Renal cortical epithelial cell (primary cell): ENCODE measurements at places on chromosomes 4 and X. TPM values are rescaled to one million over a fixed set of nuclear protein-coding genes. Genes with fewer than 3 reads are reported as not detected.
A peak's percentile ranks its signal among the peaks of the same experiment; 100 is the strongest.

Gene PLA2G12A
- total RNA-seq, result 7.1 and 18.1 TPM in 2 replicates

DNA sequence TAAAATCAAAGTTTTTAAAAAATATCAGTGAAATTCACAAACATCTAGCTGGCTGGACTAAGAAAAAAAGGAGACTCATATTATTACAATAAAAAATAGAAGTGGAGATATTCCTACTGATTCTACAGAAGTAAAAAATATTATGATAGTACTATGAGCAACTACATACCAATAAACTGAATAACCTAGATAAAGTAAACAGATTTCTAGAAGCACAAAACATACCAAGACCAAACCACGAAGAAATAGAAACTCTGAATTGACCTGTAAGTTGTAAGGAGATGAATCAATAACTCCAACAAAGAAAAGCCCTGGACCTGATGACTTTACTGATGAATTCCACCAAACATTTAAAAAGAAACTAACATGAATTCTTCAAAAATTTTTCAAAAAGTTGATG lies 867.3 kb downstream of the PCDH18 start:
- peak; percentile 8 for DNase-seq

- no peak for DNase-seq
These were observed 278.2 kb upstream of the CXXC4 start for GRCh38 chr4:104772849-104773248.

DNA sequence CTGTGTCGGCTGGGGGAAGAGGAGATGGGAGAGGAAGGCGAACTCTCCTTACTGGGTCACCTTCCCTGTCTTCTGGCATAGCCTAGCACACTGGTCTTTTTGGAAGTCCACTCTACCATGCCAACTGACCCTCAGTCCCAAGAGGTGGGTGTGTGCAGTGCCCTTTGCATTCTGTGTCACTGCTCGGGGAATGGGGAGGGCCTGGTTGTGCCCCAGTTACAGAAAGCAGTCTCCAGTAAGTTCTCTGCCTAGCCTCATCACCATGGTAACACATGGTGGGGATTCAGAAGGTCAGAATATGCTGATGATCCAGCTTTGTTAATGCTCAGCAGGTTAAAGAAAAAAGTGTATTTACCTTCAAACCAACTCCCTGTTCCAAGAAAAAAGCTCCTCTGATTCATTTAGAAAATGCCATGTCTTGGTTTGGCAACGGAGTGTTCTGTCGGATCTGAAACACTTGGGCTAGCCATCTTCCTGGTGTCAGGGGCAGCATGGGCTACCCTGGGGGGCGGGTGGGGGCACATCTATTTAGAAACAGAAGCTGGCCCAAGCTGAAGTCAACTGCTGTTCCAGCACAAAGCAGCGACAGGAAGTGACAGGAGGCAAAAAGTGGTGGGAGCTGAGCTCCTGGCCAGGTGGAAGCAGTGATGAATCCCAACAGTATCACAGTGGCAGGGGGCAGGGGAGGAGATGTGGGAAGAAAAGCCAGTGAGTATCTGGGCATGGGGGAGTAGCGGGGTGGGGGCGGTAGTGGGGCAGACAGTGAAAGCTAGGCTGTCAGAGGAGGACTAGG lies 37.0 kb downstream of the NSG1 start:
- no peak for DNase-seq

DNA sequence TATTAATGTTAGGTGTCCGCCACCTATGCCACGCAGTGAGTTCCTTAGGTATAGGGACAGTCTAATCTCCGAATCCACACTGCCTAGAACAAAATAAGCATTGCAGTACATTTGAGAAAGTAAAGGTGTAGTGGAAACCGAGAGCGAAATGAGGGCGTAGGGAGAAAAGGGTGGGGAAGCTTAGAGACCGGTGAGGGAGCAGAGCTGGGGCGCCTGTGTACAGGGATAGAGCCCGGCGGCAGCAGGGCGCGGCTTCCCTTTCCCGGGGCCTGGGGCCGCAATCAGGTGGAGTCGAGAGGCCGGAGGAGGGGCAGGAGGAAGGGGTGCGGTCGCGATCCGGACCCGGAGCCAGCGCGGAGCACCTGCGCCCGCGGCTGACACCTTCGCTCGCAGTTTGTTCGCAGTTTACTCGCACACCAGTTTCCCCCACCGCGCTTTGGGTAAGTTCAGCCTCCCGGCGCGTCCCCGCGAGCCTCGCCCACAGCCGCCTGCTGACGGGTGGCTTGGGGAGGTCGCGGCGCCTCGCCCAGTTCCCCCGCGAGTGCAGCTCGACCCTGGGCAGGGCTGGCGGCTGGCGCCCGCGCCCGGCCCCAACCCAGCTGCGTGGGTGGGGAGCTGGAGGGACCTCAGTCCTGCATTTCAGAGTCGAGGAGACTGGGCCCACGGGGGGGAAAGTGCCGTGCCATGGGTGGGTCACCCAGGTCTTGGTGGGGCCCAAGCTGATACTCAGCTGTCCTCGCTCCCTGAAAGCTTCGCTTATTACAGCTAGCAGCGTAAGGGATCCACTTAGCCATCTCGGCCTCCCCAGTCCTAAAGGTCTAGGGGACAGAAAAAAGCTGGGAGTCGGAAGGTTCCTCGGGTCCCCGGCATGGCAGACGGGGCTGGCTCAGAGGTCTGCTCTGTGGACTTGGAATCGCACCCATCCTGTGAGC lies at the start of gene ANXA3:
Gene ANXA3, plus strand, starts transcription at position 351 of the 932 bp plus-strand sequence. CDS start 2,704 bp downstream, outside the sequence.
- DNase-seq, result no peak

- DNase-seq, result no peak
These were observed 17.5 kb downstream of the BRWD3 start for GRCh38 chrX:80792205-80792604.

Gene SNCA
- total RNA-seq, result 7.1 and 24.7 TPM in 2 replicates
